Stimulated activated CD8-positive, alpha-beta memory T cell treated with anti-CD3 and anti-CD28 coated beads, Interleukin-7, amount 100 ng/mL, for 48 hours (primary cell): ENCODE measurements at places on chromosomes 6 and 20.

DNA sequence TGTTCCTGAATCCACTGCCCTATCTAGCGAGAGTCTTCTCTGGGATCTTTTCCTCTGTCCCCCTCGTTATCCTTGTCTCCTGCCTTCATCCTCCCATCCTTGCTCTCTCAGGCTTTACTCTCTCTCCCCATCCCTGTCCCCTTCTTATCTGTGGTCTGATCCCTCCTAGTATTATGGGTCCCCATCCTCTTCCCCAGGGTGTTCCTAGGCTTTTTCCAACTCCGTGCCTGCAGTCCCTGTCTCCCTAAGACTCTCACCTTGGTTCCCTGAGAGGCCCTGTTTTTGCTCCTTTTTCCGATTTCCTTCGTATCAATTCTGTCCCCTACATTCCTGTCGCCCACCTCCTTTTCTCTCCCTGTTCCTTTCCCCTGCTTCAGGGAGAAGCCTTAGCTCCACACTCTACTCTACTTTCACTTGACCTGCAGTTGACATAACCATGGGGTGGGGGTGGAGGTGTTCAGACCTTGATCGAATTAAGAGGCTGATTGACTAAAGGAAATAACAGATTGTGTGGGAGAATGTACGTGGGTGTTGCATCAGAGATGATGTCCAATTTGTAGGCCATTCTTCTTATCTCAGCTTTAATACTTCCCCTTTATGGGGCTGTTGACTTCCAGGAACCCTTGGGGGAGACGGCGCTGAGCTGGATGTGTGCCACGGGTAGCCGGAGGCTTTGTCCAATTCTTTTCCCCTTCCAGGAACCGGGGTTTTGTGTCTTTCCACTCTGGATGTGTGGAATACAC lies 905 bp downstream of the PPARD start:
- no peak for DNase-seq

DNA sequence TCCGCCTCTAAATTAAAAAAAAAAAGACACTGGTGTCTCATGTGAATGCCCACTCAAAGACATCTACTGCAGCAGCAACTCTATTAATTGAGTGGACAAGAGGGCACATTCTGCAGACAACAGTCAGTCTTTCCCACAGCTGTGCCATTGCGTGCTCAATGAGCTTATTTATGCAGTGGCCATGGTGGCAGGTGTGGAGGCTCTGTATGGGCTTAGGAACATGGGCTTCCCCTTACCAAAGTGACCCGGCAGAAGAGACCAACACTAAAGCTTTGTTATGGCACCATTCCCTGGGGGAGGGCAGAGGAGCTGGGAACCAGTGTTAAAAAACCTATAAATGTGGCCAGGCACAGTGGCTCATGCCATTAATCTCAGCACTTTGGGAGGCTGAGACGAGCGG lies 4.2 kb upstream of the VAPB start:
- no peak for DNase-seq

DNA sequence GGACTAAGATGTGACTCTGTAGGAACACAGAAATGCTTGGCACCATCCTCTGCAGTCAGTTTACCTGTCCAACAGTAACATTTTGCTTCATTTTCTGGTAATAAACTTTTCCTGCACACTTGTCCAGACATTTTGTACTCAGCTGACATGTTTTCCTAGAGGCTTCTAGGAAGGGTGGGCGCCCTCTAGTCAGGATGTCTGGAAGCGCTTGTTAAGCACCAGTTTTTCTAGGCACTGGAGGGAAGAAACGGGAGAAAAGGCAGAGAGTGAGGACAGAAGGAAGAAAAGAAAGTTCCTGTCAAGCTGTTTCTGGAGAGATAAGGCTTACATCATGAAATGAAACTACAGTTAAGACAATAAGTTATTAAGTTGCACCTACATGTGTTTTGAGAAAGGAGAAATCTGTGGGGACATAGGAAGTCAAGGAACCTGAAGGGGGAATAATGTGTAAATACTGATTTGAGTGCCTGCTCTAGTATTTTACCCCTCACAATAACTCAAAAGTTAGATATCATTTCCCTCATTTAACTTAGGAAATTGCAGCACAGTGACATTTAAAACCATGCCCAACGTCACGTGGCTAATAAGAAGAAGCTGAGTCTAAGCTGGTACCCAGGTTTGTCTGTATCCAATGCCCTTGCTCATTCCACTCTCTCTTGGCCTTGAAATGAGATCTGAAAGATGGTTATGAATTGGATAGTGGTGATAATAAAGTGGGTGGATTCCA lies 42.7 kb upstream of the TNFRSF21 start:
- no peak for DNase-seq

DNA sequence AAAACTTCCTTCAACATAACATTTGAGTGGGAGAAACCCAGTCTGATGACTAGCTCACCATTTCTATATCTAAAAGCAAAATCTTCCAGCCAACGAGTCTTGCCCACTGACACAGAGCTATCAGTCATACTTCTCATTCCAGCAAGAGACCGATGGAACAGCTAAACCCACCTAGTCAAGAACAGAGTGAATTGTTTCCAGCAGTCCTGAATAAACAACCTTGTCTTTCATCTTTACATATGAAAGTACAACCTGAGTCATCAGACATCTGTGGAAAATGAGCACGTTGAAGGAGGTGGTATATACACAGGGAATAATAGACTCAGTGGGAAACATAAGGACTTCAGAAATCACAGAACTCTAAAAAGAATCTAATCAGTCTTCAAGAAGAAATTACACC lies 23.8 kb downstream of the NRSN1 start:
- no peak for DNase-seq

GRCh38 chr20:3042625-3043024 lies 797 bp upstream of the GNRH2 start:
- DNase-seq, result no peak
